ENCODE measurements at places on chromosomes 1 and 21.
A peak's percentile ranks its signal among the peaks of the same experiment; 100 is the strongest.

- DNase-seq, result no peak
Measured at GRCh38 chr1:182764029-182764727, 25.4 kb upstream of the NPL start.

GRCh38 chr1:86687595-86687994, 16.8 kb upstream of the SH3GLB1 start:
- DNase-seq, result no peak

DNA sequence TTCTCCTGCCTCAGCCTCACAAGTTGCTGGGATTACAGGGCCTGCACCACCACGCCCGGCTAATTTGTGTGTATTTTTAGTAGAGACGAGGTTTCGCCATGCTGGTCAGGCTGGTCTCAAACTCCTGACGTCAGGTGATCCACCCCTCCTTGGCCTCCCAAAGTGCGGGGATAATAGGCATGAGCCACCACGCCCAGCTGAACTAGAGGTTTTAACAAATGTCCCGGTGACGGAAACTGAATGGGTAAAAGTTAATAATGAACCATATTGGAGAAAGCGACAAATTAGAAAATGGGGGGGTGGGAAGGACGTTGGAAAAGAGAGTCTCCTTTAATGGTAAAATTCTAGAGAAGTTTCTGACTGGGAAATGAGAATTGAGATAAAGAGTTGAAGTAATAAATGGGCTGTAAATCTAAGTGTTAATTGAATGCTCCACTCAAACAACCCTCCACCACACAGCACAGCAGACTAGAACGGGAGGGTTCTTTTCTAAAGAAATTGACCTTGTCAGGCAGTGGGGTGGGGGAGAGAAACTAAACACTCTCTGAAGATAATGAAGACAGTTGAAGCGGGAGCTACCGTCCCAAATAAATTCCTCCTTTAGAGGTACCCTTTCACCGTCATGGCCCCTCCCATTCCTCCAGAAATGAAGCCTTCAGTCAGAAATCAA, 46.9 kb upstream of the PUM1 start:
- no peak for DNase-seq

DNA sequence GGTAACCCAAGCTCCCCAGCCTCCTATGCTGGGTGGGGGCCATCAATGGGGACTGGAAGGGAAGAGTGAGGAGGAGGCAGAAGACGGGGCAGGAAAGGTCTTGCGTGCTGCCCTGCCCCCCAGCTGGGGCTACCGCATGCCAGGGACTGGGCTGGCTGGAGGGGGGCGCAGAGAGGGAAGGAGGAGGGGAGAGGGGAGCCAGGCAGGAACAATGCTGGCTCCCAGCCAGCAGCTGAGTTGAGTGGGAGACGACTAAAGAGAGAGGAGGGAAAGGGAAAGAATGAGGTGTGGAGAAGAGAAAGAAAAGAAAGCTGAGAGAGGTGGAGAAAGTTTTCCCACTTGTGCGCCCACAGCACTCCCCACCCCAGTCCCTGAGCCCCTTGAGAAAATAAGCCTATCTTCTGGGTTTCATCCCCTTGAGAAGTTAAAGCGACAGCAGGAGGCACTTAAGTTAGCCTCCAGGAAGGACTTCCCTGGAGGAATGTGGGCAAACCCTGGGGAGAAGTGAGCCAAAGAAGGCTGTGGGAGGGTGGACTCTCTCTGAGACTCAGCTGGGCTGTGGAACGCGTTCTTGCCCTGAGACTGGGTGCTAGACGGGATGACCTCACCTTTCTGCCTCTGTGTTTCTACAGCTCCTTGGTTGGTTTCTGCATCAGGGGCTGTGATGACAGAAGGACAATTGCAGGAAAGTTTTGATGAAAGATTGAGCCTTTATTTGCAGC, 12.9 kb upstream of the NES start:
- no peak for DNase-seq

DNA sequence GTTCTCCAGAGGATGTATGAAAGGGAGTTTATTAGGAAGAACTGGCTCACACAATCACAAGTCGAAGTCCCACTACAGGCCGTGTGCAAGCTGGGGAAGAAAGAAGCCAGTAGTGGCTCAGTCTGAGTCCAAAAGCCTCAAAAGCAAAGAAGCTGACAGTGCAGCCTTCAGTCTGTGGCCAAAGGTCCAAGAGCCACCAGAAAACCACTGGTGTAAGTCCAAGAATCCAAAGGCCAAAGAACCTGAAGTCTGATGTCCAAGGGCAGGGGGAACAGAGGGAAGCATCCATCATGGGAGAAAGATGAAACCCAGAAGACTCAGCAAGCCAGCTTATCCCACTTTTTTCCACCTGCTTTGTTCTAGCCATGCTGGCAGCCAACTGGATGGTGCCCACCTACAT, 21.4 kb upstream of the CEP350 start:
- DNase-seq, result no peak

DNA sequence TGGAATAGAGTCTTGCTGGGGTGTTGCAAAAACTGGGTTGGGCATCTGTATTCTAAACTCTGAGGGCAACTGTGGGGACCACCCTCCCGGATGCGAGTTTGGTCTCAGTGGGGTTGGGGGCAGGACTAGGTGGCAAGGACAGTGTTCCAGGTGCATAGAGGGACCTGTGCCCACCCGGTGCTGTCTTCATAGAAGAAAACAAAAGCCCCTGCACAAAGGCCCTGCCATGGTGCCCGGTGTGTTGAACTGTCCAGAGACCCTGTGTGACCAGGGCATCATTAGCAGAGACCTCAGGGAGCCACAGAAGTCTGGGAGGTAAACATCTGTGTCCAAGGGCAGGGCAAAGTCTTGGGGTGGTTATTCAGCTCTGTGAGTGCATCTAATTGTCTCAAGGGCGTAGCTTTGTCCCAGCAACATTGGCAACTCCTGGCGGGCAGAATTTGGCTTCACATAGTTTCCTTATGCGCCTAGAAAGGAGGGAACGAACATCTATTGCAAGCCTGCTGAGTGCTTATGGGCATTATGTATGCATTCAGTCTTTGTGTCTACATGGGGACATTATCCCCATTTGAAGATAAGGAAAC, 72.2 kb upstream of the IFFO2 start:
- DNase-seq, result no peak

DNA sequence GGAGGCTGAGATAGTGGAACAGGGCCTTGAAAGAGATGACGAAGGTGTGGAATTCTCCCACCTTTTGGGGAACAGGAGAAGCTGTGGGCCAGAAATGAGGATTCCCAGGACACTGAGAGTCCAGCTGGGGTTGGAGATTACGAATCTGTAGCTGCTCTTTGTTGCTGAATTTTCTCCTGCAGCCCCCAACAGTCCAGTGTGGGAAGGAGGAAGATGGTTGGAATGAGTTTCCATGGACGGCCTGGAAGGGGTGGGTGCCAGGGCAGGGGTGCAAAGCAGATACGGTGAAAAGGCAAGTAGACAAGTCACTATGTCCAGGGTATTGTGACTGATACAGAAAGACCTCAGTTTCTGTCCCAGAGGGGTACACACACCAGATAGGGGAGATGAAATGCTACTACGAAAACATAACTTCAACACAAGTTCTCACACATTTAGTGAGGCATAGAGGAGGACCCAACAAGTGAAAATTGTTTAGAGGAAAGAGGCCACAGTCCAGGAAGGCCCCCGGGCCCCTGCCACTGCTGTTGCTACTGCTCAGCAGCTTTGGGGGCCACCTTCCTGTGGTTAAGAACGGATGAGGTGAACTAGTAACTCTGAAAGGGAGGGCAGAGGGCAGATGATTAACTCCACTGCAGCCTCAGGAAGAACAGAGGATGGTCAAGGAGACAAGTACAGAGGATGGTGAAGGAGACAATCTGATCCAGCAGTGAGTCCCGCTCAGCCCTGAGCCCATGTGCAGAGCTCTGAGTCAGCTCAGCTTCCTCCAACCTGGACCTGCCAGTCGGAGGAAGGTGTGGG, 7.3 kb downstream of the CD244 start:
- DNase-seq, result peak; percentile 64

GRCh38 chr1:16628361-16629111, 15.2 kb upstream of the NBPF1 start:
- no peak for DNase-seq

GRCh38 chr1:44594353-44594752, 79.9 kb downstream of the TMEM53 start:
- no peak for DNase-seq

DNA sequence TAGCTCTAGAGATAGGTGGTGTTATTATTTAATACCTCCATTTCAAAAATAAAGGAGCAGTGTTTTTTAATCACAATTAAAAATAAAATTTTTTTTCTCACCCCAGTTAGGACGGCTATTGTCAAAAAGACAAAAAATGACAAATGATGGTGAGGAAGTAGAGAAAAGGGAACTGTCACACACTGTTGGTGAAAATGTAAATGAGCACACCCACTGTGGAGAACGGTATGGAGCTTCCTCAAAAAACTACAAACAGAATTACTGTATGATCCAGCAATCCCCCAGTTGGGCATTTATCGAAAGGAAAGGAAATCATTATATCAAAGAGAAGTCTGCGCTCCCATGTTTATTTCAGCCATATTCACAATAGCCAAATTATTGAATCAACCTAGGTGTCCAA, 148.7 kb upstream of the NR5A2 start:
- peak; percentile 25 for DNase-seq

GRCh38 chr1:32332290-32333079, 3.5 kb downstream of the MARCKSL1 start:
- no peak for DNase-seq

- peak; percentile 92 for DNase-seq
Measured at GRCh38 chr1:204417074-204417997, 5.7 kb upstream of the PPP1R15B start.

DNA sequence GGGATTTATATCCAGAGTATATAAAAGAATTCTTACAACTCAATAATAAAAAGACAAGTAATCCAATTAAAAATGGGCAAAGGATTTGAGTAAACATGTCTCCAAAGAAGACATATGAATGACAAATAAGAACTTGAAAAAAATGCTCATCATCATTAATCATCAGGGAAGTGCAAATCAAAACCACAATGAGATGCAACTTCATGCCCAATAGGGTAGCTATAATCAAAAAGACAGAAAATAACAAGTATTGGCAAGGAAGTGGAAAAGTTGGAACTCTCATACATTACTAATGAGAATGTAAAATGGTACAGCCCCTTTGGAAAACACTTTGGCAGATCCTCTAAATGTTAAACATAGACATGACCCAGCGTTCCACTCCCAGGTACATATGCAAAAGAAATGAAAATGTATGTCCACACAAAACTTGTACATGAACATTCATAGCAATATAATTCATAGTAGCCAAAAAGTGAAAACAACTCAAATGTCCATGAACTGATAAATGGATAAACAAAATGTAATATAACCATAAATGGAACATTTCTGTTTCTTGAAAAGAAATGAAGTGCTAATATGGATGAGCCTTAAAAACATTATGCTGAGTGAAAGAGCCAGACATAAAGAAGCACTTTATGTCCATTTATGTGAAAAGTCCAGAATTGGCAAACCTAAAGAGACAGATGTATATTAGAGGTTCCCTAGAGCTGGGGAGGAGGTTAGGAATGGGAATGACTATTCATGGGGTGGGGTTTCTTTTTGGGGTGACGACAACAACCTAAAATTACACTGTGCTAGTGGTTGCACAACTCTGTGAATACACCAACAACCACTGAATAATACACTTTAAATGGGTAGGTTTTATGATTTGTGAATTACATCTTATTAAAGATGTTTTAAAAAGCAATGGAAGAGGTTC, 259.7 kb downstream of the RHOU start:
- no peak for DNase-seq

- peak; percentile 48 for DNase-seq
Measured at GRCh38 chr1:233114860-233115259, 164.4 kb downstream of the NTPCR start.

DNA sequence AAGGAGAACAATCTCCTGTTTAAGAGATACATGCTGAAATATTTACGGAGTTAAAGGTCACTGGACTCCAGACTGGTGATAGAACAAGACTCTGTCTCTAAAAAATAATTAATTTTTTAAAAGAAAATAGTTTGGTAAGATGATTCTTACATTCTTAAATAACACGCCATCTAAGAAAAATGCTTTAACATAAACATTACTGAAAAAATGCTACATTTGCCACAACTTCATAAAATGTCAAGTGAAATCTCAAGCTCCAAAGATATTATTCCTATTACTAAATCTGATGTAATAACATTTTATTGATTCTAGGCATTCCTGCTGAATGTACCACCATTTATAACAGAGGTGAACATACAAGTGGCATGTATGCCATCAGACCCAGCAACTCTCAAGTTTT, 4.1 kb downstream of the ANGPTL3 start:
- no peak for DNase-seq

- DNase-seq, result no peak
Measured at GRCh38 chr21:37551331-37551992, 184.9 kb downstream of the DYRK1A start.

DNA sequence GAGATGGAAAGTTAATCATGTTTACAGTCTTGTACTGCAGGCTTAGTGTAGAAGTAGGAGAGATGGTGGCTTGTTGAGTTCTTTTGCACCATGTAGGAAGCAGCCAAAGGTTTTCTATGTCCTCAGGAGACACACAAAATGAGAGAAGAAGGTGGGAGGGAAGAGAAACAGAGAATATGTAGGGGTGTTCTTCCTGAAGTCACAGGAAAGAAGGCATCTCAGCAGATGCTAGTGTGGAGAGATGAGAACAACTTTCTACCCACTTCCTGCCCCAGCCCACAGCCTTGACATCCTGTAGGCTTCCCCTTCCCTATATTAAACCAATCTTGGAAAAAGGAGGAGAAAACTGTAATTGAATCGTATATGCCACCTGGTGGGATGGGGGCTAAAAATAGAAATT, 217.0 kb downstream of the S1PR1 start:
- DNase-seq, result no peak

DNA sequence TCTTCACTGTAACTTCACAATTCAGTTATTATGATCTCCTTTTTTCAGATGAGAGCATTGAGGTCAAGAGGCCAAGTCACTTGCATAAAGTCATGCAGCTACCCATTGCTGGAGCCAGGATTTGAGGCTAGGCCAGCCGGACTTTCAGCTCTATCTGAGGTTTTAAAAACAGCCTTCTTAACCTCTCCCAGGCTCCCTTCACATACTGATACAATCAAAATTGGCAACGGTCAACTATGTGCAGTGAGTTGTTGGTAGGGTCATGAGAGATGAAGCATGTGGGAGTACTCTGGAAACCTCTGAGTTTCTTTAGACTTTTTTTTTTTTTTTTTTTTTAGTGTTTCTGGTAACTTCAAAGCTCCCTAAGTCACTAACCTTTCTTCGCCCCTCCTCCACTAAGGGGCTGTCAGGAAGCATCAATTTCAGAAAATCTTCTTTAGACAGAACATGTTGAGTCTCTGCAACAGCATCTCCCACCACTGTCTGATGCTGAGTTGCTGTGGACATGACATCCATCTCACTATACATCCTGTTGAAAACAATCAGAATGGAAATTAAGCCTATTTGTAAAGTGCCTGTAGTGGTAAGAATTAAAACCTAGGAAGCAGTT, 201.8 kb downstream of the SIPA1L2 start:
- DNase-seq, result no peak

- no peak for DNase-seq
Measured at GRCh38 chr1:17617787-17618557, 78.5 kb downstream of the ARHGEF10L start.

GRCh38 chr1:204821476-204821875, 49.2 kb upstream of the NFASC start:
- DNase-seq, result no peak

- no peak for DNase-seq
Measured at GRCh38 chr1:203143641-203144040, 16.1 kb downstream of the ADORA1 start.
